ENCODE measurements at places on chromosomes 2 and 18. TPM values are rescaled to one million over a fixed set of nuclear protein-coding genes. Genes with fewer than 3 reads are reported as not detected.

GRCh38 chr2:11434443-11434842, 31.5 kb downstream of the E2F6 start:
- H3K4me3 ChIP-seq = no peak overlapping the region
- no peaks in the 10 kb centered on the region for H3K27me3 ChIP-seq
- DNase-seq = no peak
- H3K27ac ChIP-seq = no peak overlapping the region

DNA sequence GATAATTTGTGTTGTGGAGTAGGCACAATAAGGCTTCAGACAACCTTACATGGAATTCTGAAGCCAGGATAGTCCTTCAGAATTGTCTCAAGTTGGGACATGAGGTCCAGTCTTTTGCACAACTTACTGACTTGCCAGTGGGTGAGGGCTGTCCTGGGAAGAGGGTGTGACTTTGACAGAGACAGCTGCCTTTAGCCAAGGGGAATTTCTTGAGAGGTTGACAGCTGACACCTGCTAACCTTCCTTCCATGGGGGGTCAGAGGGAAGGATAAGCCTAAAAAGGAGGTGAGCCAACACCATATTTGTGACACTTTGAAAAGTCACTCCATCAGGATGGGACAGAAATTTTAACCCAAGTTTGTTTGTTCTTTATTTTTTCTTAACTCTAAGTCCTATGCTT, 907.8 kb upstream of the CRIM1 start:
- no peak overlapping the region for H3K27ac ChIP-seq
- no peak for DNase-seq
- no peaks in the 10 kb centered on the region for H3K36me3 ChIP-seq
- no peaks in the 10 kb centered on the region for H3K27me3 ChIP-seq

GRCh38 chr2:80086831-80087230, 217.7 kb downstream of the LRRTM1 start:
- H3K27ac ChIP-seq = no peak overlapping the region
- no peaks in the 10 kb centered on the region for H3K27me3 ChIP-seq
- no peak for DNase-seq

DNA sequence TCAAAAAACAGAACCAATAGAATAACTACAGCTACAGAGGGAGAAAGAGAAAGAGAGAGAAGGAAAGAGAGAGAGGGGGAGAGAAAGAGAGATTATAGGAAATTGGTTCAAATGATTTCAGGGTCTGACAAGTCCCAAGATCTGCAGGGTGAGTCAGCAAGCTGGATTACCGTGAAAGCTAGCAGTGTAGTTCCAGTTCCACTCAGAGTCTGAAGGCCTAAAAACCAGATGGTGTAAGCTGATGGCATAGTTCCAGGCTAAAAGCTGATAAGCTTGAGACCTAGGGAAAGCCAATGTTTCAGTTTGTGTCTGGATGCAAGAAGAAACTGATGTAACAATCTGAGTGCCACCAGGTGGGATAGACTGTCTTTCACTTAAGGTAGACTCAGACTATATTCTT, 397.7 kb downstream of the TRIB2 start:
- H3K27ac ChIP-seq = no peak overlapping the region
- no peaks in the 10 kb centered on the region for H3K4me1 ChIP-seq
- DNase-seq = no peak
- no peaks in the 10 kb centered on the region for H3K36me3 ChIP-seq
- no peaks in the 10 kb centered on the region for H3K27me3 ChIP-seq

DNA sequence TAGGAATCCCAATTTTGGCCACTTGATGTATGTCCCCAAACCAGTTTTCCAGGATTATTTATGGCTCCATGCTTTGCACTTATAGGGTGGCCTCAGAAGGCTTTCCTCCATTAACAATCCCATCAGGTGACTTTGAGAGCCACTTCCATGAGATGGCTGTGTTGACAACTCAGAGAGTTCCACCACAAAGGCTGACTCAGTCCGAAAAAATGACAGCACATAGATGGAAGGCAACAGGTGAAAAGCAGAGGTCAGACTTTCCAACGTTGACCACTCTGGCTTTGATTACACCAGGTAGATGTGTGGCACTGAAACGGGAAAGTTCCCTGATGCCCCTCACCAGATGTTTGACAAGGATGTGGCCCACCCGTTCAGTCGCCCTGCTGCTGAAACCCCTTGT, 431.4 kb upstream of the TNP1 start:
- H3K36me3 ChIP-seq = no peaks in the 10 kb centered on the region
- DNase-seq = no peak
- H3K4me1 ChIP-seq = no peaks in the 10 kb centered on the region
- no peak overlapping the region for H3K4me3 ChIP-seq
- H3K27me3 ChIP-seq = no peaks in the 10 kb centered on the region
- H3K27ac ChIP-seq = no peak overlapping the region

DNA sequence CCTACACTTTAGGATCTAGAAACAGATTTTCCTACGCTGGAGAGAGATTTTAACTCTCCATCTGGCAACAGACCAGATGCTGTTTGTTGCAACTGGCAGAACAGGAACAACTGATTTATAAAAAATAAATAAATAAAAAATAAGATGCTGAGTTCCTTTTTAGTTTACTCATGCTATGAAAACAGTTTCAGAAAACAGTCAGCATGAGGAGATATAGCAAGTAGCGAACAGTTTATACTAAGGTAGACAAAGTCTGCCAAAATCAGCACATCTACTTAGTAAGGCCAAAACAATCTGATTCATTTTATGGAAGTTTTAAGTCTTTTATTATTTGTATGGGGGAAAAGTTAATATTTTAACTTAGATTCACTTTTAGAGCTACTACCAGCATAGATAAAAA, 974.0 kb upstream of the CNTNAP5 start:
- H3K27me3 ChIP-seq = no peaks in the 10 kb centered on the region
- H3K4me3 ChIP-seq = no peak overlapping the region
- DNase-seq = no peak
- no peaks in the 10 kb centered on the region for H3K4me1 ChIP-seq
- H3K27ac ChIP-seq = no peak overlapping the region

Gene OTX1
- not detected for total RNA-seq

Gene SFXN5
- total RNA-seq = 12.8 TPM

All from breast epithelium (tissue), 4 donors.